ENCODE measurements at places on chromosomes 4 and X.

DNA sequence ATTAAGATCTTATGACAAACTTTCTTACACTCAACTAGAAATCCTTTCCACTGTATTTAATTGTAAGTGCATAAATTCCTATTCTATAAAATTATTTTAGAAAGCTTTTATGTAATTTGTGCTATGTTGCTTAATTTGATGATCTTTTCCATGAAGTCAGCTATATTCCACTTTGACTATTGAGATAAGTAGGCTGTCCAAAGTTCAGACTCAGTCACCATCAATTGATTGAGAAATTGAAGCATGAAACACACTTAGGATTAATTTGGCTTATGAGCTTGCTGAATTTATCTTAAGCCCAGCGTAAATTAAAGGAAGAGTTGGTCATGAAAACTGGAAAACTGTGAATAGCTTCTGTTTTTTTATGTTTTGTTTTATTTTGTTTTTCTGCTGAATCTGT lies 18.7 kb upstream of the UGT2B10 start:
- DNase-seq, result no peak

DNA sequence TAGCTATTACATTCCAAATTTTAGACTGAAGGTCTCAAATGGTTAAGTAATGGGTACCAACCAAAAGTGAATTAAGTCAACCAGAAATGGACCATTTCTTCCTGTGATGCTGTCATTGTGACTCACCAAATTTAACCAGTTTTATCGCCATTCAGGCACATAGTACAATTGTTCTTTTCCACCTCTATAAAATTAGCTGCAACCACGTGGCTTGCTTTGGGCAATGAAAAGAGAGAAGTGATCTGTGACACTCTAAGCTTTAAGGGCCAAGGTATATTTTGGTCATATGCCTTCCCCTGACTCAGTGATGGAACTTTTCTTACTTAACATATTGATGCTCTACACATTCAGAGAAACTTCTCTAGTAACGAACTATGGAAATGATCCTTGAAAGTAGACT lies 20.3 kb upstream of the PHF8 start:
- no peak for DNase-seq

DNA sequence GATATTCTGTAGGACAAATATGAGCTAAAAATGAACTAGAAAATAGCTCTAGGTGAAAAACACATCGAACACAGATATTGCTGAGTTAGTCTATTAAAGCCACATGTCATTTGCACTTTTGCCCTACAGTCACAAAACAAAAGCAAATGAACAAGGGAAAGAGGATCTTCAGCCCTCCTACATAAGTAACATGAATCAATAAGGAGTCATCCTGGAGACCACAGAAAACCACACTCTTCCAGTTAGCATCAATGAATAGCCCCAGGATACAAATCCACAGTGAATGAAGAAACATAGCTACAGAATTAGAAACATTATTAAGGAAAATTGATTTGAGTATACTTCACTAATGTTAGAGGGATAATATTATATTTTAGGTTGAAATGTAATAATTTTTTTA lies 311.4 kb downstream of the MAPK10 start:
- DNase-seq, result no peak

GRCh38 chr4:74309223-74309622 lies 953 bp downstream of the EPGN start:
- DNase-seq, result no peak

- no peak for DNase-seq
Observed at GRCh38 chr4:53233114-53233795, 132.6 kb downstream of the SCFD2 start.

DNA sequence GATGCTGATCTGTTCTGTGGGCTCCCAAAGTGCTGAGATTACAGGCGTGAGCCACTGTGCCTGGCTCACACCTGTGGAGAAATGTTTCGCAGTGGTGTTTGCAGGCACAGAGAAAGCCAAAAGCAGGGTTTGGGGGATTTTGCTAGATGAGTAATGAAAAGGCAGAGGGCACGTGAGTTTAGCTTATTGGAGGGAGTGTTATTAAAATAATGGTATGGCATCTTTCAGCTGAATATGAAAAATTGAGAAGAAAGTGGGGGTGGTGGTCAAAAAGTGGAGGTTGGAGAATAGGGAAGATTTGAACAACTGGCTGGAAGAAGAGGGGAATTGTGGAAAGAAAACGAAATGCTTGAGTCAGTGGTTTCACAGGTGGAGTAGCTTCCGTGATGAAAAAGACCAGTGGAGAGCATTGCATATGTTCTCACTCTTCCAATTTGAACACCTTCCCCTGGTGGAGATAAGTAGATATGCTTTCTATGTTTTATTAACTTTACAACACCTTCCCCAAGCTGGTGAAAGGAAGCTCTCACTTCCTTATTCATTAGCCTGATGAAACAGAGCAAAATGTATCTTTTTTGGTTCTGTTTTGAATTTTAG lies 1.1 kb upstream of the CHST7 start:
- peak; percentile 45 for DNase-seq

DNA sequence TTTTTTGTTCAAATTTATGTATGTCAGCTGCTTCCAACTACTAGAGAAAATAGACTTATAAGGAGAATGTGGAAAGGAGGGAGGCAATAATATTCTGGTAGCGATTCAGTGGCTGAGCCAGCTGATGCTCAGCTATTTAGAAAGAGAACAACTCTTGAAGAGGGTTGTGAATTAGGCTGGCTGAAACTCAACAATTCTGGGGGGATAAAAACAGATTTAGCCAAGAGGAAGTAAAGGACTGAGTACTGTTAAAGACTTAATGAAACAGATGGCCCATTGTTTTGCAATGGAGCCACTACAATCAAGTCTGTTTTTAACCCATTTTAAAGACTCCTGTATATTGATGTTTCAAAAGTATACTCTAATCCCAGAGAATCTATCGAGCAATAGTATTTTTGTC lies 1058.9 kb downstream of the C4orf33 start:
- no peak for DNase-seq

GRCh38 chrX:53481816-53482465 lies 47.8 kb upstream of the HSD17B10 start:
- peak; percentile 21 for DNase-seq

DNA sequence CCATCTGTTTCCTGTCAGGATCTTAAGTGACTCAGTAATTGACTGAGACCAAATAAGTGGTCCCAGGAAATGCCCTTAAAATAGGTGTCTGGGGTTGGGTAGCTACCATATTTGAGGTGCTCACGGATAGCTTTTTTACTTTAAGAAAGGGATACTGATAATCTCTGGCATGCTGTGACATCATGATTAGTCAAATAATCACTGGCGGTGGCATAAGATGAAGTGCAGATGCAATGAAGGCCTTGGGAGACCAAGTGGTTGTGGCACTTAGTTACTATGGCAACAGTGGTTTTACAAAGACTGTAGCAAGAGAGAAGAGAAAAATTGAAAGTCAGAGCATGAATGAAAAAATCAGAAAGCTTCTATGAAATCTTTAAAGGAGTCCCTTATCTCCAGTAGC lies 114.5 kb upstream of the SLIT2 start:
- DNase-seq, result no peak

GRCh38 chr4:37978248-37978924 lies 18.2 kb downstream of the PTTG2 start:
- peak; percentile 44 for DNase-seq

DNA sequence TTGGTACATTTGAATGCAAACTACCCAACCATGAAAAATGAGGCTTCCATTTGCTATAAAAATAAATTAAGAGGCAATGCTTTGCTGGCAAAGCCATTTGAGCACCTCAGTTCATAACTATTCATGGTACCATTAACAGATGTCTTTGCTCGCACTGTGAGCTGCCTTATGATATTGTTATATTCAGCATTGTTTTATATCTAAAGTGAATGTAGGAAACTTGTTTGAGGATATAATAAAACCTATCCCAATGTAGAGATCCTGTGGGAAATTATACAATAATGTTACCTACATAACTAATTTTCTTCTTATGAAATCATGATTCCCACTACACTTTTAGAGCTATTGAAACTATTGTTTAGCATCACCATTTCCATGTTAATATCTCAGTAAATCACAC lies 125.2 kb upstream of the TRAM1L1 start:
- no peak for DNase-seq

- DNase-seq, result no peak
Observed at GRCh38 chrX:151723156-151723760, 7.4 kb downstream of the FATE1 start.

DNA sequence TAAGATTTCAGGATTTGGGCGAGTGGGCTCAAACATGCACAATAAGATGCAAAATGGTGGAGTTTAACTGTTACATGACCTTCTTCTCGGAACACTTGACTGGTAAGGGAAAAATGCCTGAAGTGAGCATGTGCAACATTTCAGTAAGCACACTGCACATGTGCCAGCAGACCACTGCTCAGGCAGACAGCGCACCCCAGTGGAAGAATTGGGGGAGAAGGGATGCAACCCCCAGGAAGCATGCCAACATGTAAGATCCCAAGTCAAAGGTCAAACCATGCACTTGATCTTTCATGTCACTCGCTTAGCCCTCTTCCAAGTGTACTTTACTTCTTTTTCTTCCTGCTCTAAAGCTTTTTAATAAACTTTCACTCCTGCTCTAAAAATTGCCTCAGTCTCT lies 256.3 kb downstream of the CENPC start:
- peak; percentile 33 for DNase-seq

- no peak for DNase-seq
Observed at GRCh38 chrX:110056419-110056818, 53.5 kb downstream of the TMEM164 start.

DNA sequence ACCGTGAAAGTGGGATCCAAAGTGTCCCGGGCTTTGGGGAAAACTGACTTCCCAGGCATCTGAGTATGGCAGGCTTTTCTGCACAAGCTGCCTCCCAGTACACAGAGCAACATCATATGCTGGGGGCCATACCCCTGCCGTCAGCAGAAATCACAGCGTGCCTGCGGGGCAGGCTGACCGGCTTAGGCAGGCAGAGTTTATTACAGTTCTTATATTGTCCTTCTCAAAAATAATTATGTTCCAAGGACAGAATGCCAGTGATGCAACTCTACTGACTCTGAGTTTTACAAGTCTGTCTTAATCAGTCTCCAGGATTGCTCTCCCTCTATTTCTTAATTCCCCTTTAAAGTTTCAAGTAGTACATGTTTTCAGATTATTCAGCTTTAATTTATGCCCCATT lies 37.0 kb downstream of the IL21 start:
- no peak for DNase-seq

- DNase-seq, result no peak
Observed at GRCh38 chr4:27140486-27140885, 279.8 kb downstream of the STIM2 start.

DNA sequence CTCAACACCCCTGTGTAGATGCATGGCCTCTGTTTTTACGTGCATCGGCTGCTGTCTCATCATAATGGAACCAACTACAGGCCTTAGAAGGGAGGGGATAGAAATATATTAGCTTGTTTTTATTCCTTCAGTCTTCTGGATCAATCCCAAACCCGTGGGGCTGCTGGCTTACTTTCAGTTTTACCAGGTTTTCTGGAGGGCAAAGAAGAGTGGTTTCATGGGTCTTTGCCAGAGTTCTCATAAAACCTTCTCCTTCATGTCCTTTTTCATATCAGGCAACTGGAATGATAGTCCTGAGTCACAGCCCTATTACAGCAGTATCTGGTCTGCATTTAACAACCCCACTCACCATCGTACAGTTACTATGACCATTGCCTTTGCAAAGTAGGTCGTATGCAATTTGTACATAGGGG lies 34.6 kb downstream of the PPP2R2C start:
- DNase-seq, result no peak

- no peak for DNase-seq
Observed at GRCh38 chr4:183030309-183030708, 68.7 kb upstream of the WWC2 start.

DNA sequence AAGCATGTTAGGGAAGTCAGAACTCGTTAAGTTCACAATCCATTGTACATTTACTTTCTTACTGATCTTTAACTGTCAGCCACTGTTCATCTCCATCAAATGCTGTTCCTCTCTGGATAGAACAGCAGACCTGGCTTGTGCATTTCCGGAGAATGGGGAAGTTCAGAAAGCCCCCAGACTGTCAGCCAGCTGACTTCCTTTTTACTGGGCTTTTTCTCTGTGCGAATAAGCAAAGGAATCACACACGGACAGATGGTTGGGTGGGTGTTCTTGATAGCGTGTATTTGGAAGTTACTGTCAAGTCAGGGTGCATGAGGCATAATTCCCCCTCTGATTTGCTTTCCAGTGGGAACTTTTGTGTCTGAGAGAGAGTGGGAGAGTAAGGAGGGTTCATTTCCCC lies 56.8 kb downstream of the TSPAN7 start:
- DNase-seq, result no peak

- no peak for DNase-seq
Observed at GRCh38 chrX:30794497-30794896, 94.6 kb downstream of the TAB3 start.

DNA sequence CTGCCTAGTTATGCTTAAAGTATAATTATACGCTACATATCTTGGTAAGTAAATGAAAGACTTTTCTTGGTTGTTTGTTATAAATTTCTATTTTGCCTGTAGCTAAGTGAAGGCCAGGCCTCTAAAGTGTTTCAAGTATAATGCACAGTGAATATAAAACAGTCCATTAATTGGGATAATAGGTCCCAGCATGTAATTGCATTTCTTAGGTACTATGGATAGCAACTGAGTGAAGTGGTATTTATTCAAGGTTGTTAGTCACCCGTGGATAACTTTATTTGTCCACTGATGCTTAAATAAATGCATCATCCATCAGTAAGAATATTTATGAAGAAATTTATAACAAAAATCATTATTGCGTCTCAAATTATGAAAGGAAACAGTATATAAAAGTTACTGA lies 59.1 kb downstream of the TEX13C start:
- no peak for DNase-seq

DNA sequence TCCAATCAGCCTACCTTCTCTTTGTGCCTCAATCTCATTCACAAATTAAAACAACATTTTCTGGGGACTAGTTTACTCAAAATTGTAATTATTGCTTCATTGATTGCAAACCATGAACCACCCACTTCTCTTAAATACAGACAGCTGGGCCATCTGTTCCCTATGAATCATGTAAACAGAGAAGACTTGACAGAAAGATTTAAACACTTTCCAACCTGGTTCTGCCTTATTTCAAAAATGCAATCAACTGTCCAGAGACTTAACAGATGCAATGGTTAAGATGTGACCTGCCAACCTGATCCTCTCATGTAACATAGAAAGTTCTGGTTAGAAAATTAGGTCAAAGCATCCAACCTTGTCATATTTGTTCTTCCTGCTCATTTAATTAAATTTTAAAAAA lies 20.8 kb upstream of the SERTM2 start:
- no peak for DNase-seq

GRCh38 chr4:3710451-3711182 lies 55.6 kb upstream of the ADRA2C start:
- no peak for DNase-seq

DNA sequence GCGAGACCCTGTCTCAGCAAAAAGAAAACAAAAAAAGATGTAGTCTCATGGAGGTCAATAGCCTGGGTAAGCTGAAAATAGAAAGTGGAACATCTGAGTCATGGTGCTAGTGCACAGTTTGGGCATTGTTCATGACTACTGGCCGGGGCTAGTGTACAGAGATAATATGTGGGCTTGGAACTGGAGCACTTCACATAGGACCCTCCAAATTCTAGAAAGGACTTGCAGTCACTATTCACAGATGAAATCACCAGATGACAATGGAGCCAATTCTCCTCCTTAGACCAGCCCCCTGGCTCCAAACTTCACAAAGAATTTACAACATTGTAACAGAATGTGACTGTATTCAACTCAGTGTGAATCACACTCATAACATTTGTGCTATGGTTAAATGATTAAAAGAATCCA lies 367.8 kb upstream of the SLC7A11 start:
- peak; percentile 12 for DNase-seq

Data from GM20000 (cell line).